ENCODE measurements at places on chromosomes 16 and 17.

- DNase-seq = peak; percentile 18
Observed at GRCh38 chr16:77775911-77776909, 12.2 kb upstream of the VAT1L start.

DNA sequence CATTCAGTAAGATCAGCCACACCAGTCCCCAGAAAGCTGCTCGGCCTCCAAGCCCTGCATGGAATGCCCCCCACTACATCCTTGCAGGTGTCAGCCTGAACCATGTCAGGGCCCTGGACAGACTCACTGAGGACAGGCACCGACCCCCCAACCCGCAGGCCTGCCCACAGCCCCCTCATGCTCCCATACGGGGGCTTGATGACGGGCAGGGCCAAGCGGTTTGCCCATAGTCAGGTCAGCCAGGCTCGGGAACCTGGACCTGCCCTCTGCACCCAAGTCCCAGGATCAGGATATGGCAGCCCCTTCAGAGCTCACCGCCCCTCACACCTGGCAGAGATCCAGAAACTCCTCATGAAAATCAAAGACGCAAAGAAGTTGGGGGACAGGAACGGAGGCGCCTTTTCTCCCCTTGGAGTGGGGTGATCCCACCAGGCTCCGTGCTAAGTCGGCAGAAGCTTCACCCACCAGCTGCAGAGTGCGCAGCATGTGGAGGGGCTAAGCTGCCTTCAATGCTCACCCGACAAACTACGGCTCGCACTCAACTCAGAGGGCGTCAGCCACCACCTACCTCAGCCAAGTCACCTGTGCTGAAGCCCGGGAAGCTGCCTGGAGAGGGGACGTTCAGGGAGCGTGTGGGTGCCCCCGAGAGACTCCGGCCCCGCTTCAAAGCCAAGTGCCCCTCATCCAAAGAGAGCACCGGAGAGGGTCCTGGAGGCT is 26.5 kb downstream of the GNPTG start:
- DNase-seq = no peak

DNA sequence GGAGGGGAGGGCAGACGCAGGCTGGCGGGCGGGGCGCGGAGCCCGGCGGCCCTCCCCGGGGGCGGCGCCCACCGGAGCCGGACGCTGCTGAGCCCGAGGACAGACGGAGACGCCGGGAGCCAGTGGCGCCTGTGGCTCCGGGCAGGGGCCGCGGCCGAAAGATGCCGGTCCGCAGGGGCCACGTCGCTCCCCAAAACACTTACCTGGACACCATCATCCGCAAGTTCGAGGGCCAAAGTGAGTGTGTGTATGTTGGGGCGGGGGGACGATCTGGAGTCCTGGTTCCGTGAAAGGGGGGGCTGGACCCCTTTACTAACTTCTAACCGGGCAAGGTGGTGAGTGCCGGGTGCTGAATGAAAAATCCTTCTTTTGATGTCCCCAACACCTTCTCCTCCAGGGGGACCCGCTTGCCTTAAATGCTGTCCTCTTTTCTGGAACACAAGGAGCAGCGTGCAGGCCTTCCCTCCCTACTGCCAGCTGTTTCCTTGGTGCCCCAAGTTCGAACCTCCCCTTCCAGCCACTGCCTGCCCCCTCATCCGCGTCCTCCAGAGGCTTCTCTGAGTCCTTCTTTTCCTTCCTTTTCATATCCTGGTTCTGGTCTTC is at the start of gene KCNH6:
KCNH6 (plus strand) TSS at position 106 of the 603 bp plus-strand sequence; CDS start at position 162, 56 bp downstream.
- DNase-seq = no peak

GRCh38 chr16:19935694-19936093 is 51.0 kb upstream of the GPRC5B start:
- DNase-seq = no peak

DNA sequence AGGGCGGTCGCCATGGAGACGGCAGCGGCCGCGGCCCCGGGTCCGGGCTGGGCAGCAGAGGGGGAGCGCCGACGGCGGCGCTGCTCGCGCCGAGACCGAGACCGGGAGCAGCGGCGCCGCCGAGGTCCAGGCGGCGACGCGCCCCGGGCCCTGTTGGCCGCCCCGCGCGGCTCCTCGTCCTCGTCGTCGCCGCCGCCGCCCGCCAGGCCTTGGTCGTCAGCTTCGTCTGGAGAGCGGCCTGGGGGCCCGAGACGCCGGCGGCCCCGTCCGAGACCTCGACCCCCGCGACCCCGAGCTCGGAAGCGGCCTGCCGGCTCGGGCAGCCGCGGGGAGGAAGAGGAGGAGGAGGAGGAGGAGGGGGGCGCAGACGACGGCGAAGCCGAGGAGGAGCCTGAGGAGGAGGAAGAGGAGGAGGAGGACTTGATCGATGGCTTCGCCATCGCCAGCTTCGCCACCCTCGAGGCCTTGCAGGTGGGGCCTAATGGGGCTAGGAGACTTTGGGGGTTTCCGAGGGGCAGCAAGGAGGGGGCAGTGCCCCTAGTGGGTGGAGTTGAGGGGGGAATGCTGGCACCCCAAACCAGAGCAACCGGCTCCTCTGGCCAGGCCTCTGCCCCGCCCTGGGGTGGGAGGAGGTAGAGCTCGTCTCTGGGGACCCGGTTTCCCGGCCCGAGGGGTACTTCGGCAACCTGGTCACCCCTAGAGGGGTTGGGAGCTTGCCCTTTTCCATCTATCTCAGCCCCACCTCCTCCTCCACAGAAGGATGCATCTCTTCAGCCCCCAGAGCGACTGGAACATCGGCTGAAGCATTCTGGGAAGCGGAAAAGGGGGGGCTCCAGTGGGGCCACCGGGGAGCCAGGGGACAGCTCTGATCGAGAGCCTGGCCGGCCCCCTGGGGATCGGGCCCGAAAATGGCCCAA is 1.5 kb downstream of the FBRS start:
- DNase-seq = peak; percentile 15

GRCh38 chr16:65961476-65962143 is 404.9 kb upstream of the CDH5 start:
- no peak for DNase-seq

GRCh38 chr16:88023786-88024185 is 72.6 kb downstream of the BANP start:
- no peak for DNase-seq

DNA sequence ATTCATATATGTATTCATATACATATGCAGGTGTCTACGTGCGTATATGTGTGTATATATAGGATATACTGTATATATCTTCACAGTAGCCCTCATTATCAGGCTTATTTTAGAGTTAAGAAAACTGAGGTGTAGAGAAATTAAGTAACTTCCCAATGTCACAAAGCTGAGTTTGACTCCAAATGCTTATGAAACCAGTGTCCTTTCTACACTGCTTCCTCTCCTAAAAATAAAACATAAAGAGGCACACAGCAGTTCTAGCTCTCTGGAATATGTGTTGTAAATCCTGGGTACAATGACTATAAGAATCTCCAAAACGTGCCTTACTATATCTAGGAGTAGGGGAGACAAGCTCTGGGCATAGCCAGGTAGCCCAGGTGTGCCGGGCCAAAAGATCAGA is 40.0 kb upstream of the CCL1 start:
- no peak for DNase-seq

- DNase-seq = no peak
Observed at GRCh38 chr16:75947626-75948239, 221.4 kb upstream of the CPHXL start.

DNA sequence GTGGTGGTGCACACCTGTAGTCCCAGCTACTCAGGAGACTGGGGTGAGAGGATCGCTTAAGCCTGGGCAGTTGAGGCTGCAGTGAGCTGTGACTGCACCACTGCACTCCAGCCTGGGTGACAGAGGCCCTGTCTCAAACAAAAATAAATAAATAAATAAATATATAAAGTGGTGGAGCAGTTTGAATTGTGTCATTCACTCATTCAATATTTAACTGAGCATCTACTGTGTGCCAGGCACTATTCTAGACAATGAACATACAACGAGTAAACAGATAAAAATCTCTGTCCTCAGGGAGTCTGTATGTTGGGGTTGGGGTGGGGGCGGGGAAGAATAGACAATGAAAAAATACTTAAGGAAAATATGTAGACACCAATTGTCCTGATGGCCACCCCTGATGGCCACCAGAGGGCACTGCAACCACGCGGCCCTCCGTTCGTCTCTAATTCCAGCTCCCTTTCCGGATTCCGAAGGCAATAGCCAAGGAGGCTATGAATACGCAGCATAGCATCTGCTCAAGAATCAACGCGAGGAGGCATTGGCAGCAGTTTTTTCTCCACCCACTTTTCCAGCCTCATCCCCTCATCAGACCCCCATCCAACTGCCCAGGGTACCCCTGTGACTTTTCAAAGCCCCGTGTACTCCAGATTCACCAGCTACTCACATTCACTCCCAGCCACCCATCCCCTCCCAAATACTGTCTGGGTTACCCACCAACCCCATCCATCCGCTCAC is 21.4 kb downstream of the QPRT start:
- peak; percentile 84 for DNase-seq

- DNase-seq = no peak
Observed at GRCh38 chr17:32854832-32855389, 22.0 kb downstream of the MYO1D start.

DNA sequence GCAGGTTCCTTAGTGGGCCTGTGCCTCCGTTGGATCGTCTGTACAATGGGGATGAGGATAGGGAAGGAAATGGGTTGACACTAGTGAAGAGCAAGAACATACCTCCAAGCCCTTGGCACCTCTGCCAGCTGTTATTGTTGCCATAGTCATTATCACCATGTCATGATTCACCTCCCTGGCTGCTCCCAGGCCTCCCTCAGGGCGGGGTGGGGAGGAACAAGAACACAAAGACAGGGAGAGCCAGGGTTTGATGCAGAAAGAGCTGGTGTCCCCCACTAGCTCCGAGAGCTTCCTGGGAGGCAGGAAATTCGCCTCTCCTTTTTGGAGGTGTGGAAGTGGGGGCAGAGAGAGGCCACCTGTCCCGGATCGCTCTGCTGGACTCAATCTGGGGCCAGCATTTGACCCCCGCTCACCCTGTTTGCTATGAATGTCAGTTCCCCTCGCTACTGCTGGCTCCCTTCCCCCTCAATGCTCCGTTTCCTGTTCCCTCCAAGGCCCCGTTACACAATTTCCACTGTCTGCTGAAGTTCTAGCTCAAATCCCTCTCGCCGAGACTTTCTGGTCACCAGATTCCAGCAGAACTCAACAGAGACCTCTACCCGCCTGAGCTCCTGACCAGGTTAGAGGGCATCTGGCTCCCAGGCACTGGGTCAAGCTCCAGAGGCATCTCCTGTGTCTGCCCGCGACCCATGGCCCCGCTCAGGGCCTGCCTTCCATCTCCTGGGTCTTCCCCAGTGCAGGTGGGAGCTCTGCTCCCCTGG is 9.1 kb downstream of the TIMP2 start:
- DNase-seq = no peak

GRCh38 chr16:89473136-89473712 is 17.1 kb downstream of the ANKRD11 start:
- no peak for DNase-seq

DNA sequence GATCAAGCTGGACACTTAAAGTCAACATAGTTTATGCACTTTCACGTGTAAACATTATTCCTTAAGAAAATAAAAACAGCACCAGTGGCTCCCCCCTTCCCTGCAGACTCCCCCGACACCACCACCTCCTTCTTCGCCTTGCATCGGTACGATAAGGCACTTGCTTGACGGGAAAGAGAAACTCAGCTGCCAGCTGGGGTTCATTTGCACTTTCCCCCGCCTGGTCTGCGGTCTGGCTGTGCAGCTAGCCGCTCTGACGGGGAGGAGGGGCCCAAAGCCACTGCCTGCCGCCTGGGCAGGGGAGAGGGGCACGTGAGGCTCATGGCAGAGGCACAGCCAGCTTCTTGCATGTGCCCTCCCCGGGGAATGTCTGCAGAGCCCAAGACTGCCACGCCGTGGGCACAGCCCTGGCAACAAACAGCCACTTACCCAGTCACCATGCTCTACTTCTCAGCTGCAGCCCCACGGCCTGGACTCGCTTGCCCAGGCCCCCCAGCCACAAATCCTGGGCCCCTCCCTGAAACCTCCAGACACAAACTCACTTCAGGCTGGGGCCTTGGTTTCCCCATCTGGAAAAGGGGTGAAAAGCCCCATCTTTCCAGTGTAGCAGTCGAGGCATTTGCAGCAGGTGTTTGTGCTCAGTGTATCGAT is 16.5 kb upstream of the PRM1 start:
- DNase-seq = peak; percentile 70

- no peak for DNase-seq
Observed at GRCh38 chr17:65891231-65891735, 300.6 kb downstream of the CEP112 start.

DNA sequence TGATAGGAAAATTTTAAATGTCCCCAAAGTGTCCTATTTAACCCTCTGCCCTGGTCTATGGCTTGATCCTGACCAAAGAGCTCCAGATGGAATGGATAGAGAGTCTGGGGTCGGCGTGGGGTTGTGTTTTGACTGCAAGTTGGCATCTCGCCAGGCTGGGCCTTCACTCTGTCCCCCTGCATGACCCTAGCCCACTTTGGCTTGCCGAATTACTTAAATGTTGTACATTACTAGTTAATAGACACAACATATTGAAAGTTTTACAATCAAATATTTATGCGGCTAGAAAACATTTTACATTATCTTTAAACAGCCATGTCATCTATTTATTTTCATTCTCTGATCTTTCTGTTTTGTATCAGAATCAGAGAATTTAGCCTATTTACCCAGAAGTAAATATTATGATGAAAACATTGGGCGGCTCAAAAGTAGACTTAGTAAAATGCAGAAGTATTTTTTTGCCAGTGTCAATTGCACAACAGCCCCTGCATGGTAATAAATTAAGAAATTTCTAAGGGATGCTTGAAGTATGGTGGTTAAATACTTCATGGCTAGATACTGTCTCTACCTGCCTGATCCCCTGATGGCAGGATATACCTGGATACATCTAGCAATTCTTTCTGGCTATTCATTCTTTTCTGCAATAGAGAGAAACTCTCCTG is 18.8 kb upstream of the MYOCD start:
- DNase-seq = no peak

DNA sequence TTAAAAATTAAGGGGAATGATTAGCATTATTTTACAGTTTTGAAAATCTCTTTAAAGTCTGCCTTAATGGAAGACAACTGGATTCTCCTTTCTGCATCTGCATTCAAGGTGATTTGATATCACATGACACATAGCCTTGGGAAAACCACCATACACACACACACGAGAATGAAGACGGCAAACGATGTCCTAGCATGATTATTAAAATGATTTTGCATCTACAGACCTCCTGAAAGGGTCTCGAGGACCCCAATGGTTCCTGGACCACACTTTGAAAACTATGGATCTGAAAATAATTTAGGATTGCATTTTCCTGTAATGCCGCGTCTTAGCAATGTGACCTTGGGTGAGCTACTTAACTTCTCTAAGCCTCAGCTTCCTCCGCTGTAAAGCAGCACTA is 11.8 kb upstream of the CHST4 start:
- peak; percentile 25 for DNase-seq

DNA sequence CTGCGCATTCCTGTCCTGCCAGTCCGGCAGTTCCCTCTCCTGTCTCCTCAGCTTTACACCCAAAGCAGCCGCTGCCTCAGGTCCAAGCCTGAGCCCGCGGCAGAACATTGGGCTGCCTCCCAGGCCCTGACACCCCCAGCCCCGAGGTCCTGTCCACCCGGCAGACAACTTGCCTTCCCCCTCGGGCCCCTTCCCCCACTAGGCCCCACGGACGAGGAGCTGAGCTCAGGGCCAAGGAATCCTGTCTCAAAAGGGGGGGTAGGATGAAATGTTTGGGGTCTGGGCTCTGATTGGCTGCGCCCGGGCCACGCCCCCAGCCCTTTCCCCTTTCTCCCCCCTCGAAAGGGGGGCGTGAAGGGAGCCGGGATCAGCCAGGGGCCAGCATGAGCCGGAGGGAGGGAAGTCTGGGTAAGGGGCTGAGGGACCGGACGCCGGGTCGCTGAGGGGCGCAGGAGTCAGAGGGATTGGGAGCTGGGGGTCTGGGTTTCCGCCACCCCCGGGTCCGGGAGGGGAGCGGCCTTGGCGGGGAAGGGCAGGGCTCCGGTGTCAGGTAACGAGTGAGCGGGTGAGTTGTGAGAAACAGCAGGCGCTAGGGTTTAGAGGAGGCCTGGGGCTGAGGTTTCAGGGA is at the start of gene CTF1:
CTF1 (plus strand) TSS at position 354 of the 628 bp plus-strand sequence; CDS start at position 384, 30 bp downstream.
- peak; percentile 80 for DNase-seq
